ENCODE measurements at places on chromosomes 4 and X.

GRCh38 chrX:108250654-108251579 is 159.3 kb downstream of the ATG4A start:
- no peak for DNase-seq

GRCh38 chr4:4344915-4345527 is 41.9 kb upstream of the NSG1 start:
- no peak for DNase-seq

DNA sequence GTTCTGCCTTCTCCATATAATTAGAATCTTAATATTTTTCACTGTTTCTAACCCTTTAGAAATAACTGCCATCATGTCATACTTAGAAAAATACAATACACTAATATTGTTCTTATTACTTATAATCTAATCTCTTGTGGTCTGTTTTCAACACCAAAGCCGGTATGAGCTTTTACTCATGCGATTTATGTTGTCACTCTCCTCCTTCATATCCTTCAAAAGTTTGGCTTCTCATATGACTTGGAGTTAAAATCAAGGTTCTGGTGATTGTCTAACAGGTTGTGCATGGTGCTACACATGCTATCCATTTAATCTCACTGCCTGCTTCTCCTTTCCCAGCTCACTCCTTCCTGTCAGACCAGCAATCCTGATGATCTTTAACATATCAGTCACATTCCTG is 1392.9 kb downstream of the ARAP2 start:
- no peak for DNase-seq

DNA sequence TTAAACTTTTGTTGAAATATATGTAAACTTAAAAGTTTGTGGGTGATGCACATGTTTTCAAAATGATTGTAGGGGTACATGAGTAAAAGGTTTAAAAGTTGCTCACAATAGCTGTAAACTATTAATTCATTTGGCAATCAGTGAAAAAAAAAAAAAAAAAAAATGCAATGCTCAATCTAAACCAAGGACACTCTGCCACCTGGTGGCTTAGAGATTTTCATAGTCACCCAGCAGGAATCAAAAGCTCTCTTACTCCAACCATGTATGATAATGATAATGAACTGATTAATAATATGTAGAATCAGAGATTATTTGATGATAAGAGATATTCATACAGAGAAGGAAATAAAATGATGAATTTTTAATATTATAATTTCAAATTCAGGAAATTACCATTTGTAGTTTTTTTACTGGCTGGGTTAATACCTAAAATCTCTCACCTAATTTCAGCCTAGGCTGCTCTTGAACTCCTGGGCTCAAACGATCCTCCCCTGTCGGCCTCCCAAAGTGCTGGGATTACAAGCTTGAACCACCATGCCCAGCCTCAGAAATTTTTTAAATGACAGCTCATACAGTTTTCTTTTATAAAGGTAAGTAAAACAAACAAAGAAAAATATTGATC is 46.9 kb upstream of the SLC25A4 start:
- DNase-seq = no peak

- no peak for DNase-seq
Measured at GRCh38 chrX:153057281-153057680, 1.0 kb downstream of the PNMA3 start.

GRCh38 chr4:19135895-19136633 is 1114.5 kb upstream of the LCORL start:
- DNase-seq = no peak

DNA sequence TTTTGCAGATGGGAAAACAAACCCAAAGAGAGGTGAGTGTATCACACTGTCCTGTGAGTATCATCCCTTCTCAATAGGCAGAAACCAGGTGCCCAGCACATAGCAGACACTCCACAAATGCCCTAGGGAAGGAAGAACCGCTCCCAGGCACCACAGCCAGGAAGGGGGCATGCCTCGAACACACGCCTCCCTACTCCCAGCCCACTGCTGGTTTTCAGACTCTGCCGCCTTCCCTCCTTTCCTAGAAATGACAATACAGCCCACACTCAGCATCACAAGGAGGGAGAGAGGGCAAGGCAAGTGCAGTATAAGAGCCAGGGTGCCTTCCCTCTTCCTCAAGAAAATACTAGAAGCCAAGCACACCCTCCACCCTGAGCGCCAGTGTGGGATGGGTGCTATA is 16.2 kb downstream of the JAKMIP1 start:
- no peak for DNase-seq

All from NCI-H1930 (cell line).